H7 (cell line): ENCODE measurements at places on chromosomes 5 and 9. TPM values are rescaled to one million over a fixed set of nuclear protein-coding genes. Genes with fewer than 3 reads are reported as not detected.
A peak's percentile ranks its signal among the peaks of the same experiment; 100 is the strongest.

GRCh38 chr5:157575381-157576020, at the start of gene ADAM19:
TSS of gene ADAM19 (minus strand) at chr5:157575775. CDS start at chr5:157575696, 79 bp downstream.
- peak; percentile 96 for DNase-seq

DNA sequence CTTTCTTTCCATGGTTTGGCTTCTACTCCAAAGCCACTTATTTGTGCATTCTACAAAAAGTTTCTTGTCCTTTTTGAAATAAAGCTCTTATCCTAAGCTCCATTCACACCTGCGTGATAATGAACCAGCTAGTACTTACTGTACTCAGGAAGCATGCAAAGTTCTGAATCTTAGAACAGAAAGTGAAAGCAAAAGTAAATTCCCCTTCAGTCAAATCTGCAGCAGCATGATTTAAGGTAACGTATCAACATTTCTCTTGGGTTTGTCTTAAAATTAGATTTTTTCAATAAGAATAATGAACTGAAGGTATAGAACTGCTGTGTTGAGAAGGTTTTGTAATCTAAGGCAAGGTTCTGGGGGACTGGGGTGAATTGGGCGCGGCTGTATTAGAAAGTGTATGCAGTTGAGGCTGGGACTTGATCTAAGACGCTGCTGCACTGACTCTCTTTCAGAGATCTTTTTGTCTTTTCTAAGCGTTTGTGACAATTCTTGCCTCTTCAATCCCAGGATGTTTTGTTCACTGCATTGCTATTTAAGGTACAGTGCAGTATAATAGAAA, at the start of gene ERAP2:
ERAP2 (plus strand) TSS at position 209 of the 559 bp plus-strand sequence. CDS start 3,186 bp downstream, outside the sequence.
- no peak for DNase-seq

The PHF24 gene
- total RNA-seq: 0.37 and 0.42 TPM in 2 replicates

- DNase-seq: no peak
These were observed 65.4 kb downstream of the FRMD3 start for GRCh38 chr9:83472764-83473163.

The SLC34A1 gene
- not detected in 2 replicates for total RNA-seq

DNA sequence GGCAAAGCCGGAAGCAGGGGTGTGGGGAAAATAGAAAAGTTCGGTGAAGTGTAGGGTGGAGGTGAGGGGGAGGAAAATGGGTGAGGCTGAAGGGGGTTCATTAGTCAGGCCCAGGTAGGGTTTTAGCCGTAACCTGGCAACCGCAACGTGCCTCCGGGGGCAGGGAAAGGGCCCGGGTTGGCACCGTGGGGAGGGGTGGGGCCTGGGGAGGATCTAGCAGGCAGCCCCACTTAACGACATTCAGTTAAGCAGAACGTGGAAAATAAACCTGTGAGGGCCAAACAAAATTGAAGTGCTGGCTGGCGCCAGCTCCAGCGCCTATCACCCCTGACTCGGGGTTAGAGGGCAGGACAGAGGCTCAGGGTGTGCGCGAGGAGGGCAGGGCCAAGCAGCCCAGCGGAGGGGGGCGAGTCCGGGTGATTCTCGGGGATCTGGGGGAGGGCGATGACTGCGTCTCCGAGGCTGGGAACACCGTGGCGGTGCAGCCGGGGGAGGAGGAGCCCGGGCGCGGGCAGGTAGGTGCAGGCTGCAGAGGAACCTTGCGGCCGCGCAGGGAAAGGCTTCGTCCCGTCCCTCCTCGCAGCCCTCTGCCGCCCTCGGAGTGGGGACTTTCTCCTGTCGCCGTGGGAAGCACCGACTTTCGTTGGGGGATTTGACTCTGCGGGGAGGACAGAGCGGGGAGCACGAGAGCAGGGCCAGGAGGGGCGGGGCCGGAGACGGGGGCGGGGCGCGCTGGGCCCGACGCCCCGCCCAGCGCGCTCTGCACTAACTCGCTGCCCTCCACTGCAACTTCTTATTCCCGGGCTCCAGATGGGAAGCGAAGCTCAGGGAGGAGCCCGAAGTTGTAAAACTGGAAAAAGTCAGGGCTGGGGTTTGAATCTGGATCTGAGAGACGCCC, 5.1 kb downstream of the RGS14 start:
- DNase-seq: peak; percentile 96

- DNase-seq: no peak
These were observed 7.8 kb downstream of the KCNV2 start for GRCh38 chr9:2725126-2725525.

DNA sequence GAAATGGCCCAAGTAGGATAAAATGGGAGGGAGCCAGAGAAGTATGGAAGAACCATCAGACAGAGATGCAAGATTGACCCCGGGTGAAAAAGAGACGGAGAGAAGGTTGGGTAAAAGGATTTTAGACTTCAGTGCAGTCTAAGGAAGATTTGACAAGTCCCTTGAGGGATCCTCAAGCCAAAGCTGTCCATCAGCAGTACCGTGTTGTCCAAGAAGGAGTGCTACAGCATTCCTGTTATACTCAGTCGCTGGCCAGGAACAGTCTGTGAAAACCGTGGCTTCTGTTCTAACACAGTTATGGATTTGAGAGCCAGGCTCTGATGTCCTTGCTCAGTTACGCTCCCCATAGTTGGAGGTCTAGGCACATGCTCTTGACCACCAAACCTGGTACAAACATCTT, 383.9 kb upstream of the DAB2 start:
- no peak for DNase-seq

DNA sequence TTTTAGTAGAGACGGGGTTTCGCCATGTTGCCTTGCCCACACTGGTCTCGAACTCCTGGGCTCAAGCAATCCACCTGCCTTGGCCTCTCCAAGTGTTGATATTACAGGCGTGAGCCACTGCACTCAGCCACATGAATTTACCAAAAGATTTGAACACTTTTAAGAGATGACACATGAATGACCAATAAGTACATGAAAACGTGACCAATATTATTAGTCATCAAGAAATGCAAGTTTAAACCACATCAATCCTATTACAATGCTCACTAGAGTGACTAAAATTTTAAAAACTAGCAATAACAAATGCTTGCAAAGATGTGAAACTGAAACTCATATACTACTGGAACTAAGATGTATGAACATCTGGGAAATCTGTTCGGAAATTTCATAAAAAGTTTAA, 54.3 kb downstream of the NR6A1 start:
- DNase-seq: no peak

DNA sequence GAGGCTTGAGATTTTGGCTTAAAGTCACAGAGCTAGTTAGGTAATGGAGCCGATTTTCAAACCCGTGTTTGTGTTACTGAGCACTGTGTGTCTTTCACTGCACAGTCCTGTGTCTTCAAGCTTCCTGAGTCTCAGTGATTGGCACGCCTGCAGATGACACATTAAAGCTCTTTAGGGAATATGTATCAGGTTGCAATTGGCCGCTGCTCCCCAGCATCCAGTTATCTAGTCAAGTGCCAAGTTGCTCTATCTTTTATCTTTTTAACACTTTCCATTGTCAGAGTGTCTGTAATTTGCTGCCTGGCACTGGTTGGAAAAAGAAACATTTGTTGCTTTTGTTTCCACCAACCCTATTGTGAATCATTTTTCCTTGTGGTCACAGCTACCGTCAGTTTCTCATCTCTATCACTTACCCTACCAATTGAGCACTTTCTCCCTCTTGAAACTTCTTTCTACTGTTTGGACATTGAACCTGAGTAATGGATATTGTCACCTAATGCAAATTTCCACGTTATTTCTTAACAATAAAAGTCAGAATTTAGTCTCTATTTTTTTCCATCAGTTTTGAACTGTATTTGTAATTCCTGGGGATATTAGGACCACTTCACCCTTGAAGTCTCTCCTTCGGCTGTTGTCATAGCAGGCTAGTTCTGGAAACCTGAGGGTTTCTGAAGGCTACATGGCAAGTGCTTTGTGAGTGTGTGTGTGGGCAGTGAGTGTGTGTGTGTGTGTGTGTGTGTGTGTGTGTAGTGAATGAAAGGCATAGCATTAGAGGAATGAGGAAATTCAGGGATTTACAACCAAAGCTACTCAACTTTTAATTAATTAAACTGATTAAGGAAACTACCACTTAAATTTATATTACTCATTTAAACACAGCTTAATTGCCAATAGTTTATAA, 274.3 kb downstream of the ISL1 start:
- no peak for DNase-seq

GRCh38 chr9:91820949-91821880, 128.8 kb downstream of the ROR2 start:
- DNase-seq: no peak

GRCh38 chr9:114499528-114499927, 5.7 kb downstream of the WHRN start:
- peak; percentile 16 for DNase-seq

DNA sequence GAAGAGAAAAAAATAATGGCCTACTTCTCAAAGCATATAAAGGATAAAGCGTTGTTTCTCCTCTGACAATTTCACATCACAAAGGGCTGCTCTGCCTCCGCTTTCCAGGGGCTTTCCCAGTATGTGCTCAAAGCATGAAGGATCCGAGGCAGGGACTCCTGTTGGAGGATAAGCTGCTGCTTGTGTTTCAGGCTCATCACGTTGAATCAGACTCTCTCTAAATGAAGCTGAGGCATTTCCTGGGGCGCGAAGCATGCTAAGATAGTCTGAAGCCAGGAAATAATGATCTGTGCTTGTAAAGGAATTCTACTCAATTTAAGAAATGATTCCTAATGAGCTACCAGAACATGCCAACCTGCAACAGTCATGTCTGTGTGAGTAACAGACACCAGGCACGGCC, 97.5 kb downstream of the MARCHF11 start:
- DNase-seq: peak; percentile 17

The EGFL7 gene
- total RNA-seq: 68.5 and 87.3 TPM in 2 replicates

GRCh38 chr9:18770131-18770908, 262.7 kb downstream of the SAXO1 start:
- no peak for DNase-seq

- DNase-seq: no peak
These were observed 10.1 kb downstream of the RBM22 start for GRCh38 chr5:150690760-150691159.

GRCh38 chr5:39411061-39411460, 13.7 kb downstream of the DAB2 start:
- no peak for DNase-seq

The GABRP gene
- 2.1 and 2.2 TPM in 2 replicates for total RNA-seq

The TEX48 gene
- not detected in 2 replicates for total RNA-seq

DNA sequence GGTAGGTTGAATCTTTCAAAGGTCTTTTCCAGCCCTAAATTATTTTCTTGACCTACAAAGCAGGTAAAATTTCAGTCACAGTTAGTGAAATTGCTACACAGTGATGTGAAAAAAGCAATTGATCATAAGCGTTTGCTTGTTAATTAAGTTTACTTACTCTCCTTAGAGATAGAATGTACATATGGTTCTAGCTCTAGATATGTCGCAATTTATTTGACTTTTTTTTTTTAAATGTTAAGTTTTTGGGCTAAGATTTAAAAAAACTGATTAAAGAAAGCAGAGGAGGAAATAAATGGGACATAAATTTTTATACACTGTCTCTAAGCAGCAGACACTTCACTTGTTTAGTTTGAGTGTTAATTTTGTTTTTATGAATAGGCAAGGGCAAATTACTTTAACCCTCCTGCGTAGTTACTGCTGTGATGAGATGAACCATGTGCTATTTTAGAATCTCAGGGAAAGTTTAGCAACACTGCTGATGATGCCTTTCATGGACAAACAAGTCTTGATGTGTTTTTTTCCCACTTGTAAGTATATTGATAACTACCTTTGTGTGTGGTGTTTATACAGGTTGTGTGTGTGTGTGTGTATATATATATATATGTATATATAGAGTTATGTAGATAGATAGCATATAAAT, 38.3 kb upstream of the FAM120AOS start:
- DNase-seq: no peak
